ENCODE measurements at places on chromosomes 12 and 14. TPM values are rescaled to one million over a fixed set of nuclear protein-coding genes. Genes with fewer than 3 reads are reported as not detected.

Gene E2F7
- total RNA-seq = 23.8 TPM

Gene VPS33A
- 22.4 TPM for total RNA-seq

Gene MIPOL1
- not detected for total RNA-seq

Gene ZDHHC22
- total RNA-seq = not detected

- peaks cover 52% of the 10 kb centered on the region for H3K36me3 ChIP-seq
- no peak overlapping the region for H3K27ac ChIP-seq
- peaks cover 15% of the 10 kb centered on the region for H3K4me1 ChIP-seq
- DNase-seq = no peak
- no peaks in the 10 kb centered on the region for H3K27me3 ChIP-seq
Measured at GRCh38 chr12:132952371-132953162, 3.5 kb downstream of the ZNF605 start.

- H3K4me1 ChIP-seq = peaks cover 85% of the 10 kb centered on the region
- DNase-seq = no peak
- peaks cover 9% of the 10 kb centered on the region for H3K36me3 ChIP-seq
- no peak overlapping the region for H3K27ac ChIP-seq
Measured at GRCh38 chr14:68951800-68952530, 27.1 kb downstream of the ACTN1 start.

Gene NANOG
- not detected for total RNA-seq

DNA sequence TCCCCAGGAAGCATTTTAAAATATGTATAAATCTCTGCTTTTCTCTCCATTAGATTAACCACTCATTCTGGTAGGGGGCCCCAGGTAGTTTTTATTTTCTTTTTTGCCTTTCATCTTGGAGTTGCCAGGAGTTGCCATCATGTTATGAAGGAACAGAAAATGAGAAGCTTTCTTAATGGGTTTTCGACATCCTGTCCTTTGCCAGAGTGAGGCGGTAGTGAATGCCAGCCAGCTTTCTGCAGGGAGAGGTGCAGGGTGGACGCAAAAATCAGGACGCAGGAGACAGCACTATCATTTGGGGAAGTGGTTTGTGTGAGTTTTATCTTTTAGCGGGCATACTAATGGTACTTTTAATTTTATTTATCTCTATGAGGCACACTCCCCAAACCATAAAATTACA is 1.7 kb downstream of the RASSF8 start:
- no peak overlapping the region for H3K4me3 ChIP-seq
- no peak for DNase-seq
- peaks cover 55% of the 10 kb centered on the region for H3K27me3 ChIP-seq
- H3K4me1 ChIP-seq = peaks cover 11% of the 10 kb centered on the region
- no peak overlapping the region for H3K27ac ChIP-seq

DNA sequence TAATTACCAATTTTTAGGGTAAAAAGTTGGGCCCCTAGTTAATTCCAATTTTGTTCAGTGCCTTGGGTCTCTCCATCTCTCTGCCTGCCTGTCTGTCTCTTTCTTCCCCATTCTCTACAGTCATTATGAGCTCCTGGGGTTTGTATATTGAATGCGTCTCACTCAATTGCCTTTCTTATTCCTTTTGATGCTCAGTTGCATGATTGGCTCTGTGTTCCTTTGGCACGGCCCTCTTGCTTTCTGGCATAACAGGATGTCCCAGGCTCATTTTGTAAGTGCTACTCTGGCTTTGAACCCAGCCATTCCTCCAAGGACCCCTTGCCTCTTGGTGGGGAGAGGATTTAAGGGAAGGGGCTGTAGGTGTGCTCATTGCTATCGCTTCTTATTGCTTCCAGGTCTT is 35.6 kb downstream of the ZNF664 start:
- peaks cover 27% of the 10 kb centered on the region for H3K36me3 ChIP-seq
- no peak for DNase-seq
- H3K27me3 ChIP-seq = no peaks in the 10 kb centered on the region
- H3K27ac ChIP-seq = no peak overlapping the region
- H3K4me1 ChIP-seq = peaks cover 33% of the 10 kb centered on the region

- H3K27me3 ChIP-seq = peaks cover 7% of the 10 kb centered on the region
- DNase-seq = no peak
- no peaks in the 10 kb centered on the region for H3K4me1 ChIP-seq
- H3K4me3 ChIP-seq = no peak overlapping the region
Measured at GRCh38 chr14:78612666-78613065, 442.5 kb downstream of the NRXN3 start.

DNA sequence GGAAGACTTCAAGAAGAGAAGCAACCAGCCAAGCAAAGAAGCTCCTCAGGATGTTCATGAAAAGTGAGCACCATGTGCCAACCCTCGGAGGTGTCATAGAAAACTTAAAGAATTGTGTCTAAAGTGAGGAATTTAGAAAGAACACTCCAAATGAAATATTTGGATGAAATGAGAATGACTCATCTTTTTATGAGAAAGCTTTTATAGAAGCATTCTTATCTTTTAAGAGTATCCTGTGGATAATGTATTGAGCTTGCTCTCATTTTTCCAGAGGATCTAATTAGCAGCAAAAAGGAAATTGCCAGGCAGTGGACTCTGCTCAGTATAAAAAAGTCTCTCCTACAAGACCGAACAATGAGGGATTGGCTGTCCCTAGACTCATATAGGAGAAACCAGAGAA is 454.9 kb downstream of the LRIG3 start:
- DNase-seq = no peak
- no peaks in the 10 kb centered on the region for H3K27me3 ChIP-seq
- no peaks in the 10 kb centered on the region for H3K4me1 ChIP-seq
- H3K27ac ChIP-seq = no peak overlapping the region

GRCh38 chr12:81086342-81086741 is 8.5 kb downstream of the ACSS3 start:
- no peak overlapping the region for H3K27ac ChIP-seq
- H3K36me3 ChIP-seq = no peaks in the 10 kb centered on the region
- H3K4me1 ChIP-seq = no peaks in the 10 kb centered on the region

GRCh38 chr12:1313906-1314305 is 280.5 kb downstream of the FBXL14 start:
- H3K27ac ChIP-seq = no peak overlapping the region
- DNase-seq = no peak
- peaks cover 8% of the 10 kb centered on the region for H3K36me3 ChIP-seq
- peaks cover 2% of the 10 kb centered on the region for H3K4me1 ChIP-seq
- no peak overlapping the region for H3K4me3 ChIP-seq
